ENCODE measurements at places on chromosomes 7 and 10.
A peak's percentile ranks its signal among the peaks of the same experiment; 100 is the strongest.

- no peak for DNase-seq
Observed at GRCh38 chr10:85643171-85643844, 723.3 kb downstream of the GRID1 start.

DNA sequence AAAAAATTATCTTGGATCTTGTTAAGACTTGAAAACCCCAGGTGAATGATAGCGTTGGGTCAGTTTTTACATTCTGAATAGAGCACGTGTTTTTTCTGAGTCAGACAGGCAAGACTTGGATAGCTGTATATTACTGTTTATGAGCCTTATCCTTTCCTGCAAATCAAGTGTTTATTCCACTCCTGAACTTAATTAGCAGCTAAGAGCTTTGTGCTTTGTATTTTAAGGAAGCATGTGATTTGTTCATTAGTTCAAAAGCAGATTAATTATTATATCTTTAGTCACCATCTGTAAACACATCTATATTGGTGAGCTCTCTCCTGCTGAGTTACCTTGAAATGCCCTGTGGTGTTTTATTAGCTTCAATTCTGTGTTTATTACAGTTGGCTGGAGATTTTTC, 98.6 kb upstream of the PRPS1L1 start:
- DNase-seq = no peak

- DNase-seq = no peak
Observed at GRCh38 chr10:20202337-20202736, 386.1 kb downstream of the PLXDC2 start.

GRCh38 chr7:5296611-5297226, 14.0 kb downstream of the SLC29A4 start:
- DNase-seq = peak; percentile 69

DNA sequence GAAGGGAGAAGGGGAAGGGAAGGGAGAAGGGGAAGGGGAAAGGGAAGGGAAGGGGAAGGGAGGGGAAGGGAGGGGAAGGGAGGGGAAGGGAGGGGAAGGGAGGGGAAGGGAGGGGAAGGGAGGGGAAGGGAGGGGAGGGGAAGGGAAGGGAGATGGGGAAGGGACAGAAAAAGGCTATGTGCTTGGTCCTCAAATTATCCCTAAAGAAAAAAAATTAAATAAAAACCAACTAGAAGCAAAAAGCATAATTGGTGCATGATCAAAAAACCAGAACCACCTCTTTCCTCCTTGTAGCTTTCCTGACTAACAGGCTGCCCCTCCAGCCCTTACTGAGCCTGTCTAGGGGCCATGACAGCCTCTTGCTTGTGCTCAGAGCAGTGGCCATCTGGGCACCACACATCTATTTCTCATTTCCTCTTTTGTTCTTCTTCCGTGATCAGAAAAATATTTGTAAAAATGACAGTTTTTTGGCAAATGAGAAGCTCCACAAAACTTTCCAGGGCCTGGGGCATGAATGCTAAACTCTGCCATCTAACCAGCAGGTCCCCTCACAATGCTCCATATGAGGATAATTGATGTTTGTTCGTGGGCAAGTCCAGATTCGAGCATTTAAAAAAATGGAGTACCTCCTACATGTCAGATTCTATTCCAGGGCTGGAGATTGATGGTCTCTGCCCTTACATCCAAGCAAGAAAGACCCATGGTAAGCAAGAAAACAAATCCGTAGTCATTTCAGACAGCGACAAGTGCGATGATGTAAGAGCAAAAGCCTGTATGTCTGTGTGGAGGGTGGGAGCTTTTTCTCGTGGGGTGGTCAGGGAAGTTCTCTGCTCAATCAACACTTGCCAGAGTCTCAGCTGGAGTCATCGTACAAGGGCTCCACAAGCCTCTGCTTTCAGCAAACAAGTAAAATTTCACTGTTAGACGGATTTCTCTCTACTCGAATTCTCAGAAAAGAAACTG, 320.9 kb downstream of the WDR11 start:
- no peak for DNase-seq

GRCh38 chr10:127735723-127736221, 1.2 kb upstream of the FOXI2 start:
- no peak for DNase-seq

GRCh38 chr10:36117231-36117630, 475.1 kb upstream of the FZD8 start:
- DNase-seq = no peak

DNA sequence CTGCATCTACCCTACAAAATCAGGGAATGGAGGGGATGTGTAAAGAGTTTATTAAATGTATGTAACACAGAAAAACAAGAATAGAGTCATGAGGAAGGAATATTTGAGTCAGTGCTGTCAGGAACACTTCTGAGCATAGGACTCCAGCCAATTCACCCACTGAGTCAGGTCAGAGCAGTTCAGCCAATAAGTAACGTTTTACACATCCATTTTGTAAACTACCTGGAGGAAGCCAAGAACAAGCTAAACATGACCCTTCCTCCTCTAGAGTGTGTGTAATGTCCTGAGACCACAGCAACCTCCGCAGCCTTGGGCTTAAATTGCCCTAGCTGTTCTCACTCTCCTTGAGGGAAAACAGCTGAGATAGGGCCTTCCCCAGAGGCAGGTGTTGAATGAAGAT, 691.5 kb upstream of the LRRN3 start:
- DNase-seq = no peak

- no peak for DNase-seq
Observed at GRCh38 chr10:112429147-112429546, 17.6 kb downstream of the ZDHHC6 start.

GRCh38 chr7:81211204-81211933, 292.5 kb upstream of the SEMA3C start:
- no peak for DNase-seq

DNA sequence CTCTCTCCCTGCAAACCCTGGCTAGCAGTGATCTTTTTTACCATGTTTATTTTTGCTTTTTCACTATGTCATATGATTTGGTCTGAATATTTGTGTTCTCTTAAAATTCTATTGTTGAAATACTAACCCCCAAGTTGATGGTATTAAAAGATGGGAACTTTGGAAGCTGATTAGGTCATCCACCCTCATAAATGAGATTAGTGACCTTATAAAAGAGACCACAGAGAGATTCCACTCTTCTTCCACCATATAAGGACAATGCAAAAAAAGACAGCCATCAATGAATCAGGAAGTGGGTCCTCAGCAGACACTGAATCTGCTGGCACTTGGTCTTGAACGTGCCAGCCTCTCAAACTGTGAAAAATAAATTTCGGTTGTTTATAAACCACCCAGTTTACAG, 112.8 kb upstream of the KCND2 start:
- DNase-seq = no peak
